Glutamatergic neuron (in vitro differentiated cells): ENCODE measurements at places on chromosomes 11 and 22.
A peak's percentile ranks its signal among the peaks of the same experiment; 100 is the strongest.

GRCh38 chr11:69297787-69298266 lies 3.9 kb downstream of the MYEOV start:
- no peak for DNase-seq

DNA sequence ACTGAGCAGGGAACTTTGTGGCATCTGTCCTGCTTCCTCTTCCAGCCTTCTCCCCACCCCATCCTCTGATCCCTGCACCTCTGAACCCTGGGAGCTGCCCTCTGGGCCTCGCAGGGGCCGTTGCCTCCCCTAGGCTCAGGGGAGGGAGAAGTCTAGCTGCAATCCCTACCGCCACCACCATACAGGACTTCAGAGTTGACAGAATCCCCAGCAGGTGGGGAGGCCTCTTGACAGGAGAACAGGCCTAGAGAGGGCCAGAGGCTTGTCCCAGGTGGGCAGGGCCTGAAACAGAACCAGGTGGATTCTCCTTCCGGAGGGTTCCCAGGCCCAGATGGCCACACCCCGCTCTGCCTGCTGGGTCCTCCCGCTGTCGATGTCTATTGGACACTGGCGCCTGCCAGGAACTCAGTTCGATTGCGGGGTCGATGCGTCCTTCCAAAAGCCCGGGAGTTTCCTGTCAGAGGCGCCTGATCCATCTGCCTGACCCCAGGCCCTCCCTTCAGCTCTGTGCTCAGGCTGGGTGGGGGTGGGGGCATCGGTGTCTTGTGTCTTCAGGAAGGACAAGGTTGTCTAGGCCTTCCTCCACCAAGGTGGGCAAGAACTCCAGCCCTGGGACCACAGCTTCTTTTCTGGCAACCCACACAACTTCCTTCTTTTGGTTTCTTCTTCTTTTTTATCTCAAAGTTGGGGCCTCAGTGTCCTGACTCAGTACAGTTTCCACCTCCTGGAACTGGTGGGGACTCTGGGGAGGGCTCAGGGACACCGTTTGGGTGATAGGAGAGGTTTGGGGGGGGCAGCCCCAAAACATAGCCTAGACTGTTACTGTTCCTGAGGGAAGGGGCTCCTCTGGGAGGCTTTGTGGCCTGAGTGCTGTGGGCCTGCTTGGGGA lies 6.4 kb downstream of the STARD10 start:
- DNase-seq = no peak

DNA sequence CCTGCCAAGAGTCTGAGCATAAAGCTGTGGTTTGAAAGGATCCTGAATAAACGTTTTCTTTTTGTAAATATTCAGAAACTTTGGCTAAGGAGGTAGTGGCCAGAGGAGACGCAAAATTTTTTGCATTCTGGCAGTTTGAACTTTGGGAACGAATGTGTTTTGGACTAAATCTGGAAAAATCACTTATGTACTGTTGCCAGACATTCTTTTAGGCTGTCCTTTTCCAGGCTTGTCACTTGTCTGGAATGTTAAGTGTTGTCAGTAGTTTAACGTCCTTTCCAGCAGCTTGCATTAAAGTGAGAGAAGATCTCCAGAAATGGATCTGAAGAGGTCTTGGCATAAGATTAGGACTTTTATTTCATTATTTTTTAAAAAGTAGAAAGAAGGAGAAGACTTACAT lies 18.5 kb downstream of the SPECC1L start:
- DNase-seq = no peak

DNA sequence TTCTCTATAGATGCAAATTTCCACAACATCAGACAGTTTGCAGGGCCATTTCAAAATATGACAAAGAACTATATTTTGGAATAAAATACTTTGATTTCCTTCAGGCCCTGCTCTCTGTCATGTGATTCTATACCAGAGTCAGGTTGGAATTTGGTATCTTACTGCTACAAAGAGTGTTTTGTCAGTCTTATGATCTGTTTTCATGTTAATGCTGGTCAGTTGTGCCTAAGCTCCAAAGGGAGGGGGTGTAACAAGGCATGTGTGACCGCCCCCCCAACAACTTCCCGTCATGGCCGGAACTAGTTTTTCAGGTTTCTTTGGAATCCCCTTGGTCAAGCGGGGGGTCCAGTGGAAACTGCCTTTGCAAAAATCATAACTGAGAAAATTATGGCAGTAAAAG lies 15.1 kb downstream of the C11orf96 start:
- no peak for DNase-seq

DNA sequence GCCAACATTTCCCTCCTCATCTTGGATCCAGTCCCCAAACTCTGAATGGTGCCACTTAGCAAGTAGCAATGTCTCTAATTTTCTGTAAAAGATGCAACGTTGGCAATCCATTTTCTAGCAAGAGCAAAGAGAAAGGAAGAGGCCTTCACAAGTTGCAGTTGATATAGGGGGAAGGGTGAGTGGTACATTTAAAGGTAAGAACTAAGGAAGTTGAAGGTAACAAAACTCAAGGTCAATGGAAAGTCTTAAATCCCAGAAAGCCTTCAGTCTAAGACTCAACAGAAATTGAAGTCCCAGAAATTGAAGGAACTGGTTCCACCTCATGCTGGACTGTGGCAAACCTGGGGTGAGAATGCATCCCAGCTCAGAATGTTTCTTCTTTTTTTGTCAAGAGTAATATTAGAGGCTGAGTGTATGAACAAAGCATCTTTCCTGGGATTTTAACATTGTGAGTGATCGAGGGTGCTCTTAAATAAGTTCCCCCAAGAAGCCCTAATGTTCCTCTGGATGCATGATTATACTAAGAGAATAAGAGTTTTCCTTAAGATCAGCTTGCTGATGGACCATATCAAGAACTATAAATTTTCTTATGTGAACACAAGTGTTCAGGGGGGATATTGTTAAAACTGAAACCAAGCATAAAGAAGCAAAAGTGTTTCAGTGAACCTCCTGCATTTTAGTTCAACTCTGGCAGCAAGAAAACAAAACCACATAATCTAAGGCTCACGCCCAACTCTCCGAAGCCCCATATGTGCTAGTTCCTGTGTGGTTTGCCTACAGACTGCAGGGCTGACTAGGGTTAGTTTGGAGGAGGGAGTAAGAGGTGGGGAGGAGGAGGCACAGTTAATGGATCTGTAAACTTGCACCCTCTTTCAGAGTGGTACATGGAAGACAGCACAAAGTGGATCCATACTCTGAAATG lies at the start of gene GRAP2:
Gene GRAP2, plus strand, starts transcription at position 779 of the 922 bp plus-strand sequence. CDS start 46,023 bp downstream, outside the sequence.
- DNase-seq = no peak

- DNase-seq = no peak
These were observed 308.7 kb downstream of the DCDC1 start for GRCh38 chr11:31060880-31061279.

DNA sequence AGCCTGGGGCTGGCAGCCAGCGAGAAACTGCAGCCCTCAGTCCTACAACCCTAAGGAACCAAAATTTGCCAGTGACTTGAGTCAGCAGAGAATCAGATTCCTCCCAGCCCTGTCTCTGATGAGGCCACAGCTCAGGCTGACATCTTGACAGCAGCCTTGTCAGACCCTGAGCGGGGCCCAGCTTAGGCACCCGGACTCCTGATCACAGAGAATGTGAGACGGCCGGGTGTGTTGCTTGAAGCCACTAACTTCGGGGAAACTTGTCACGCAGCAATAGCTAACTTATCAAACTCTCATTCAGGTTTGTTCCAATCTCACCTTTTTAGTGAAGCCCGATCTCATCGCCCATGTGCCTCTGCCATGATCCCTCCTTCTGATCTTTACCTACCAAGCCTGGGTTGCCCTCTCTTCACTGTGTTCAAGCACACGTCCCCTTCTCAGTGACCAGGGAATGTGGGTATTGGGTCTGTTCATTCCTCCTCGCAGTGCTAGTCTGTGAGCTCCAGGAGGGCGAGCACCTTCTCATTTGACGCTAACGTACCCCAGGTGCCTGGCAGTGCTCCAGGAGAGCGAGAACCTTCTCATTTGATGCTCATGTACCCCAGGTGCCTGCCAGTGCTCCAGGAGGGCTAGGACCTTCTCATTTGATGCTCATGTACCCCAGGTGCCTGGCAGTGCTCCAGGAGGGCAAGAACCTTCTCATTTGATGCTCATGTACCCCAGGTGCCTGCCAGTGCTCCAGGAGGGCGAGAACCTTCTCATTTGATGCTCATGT lies 280.7 kb downstream of the BRD1 start:
- no peak for DNase-seq

GRCh38 chr11:71064702-71065515 lies 187.5 kb downstream of the SHANK2 start:
- no peak for DNase-seq

DNA sequence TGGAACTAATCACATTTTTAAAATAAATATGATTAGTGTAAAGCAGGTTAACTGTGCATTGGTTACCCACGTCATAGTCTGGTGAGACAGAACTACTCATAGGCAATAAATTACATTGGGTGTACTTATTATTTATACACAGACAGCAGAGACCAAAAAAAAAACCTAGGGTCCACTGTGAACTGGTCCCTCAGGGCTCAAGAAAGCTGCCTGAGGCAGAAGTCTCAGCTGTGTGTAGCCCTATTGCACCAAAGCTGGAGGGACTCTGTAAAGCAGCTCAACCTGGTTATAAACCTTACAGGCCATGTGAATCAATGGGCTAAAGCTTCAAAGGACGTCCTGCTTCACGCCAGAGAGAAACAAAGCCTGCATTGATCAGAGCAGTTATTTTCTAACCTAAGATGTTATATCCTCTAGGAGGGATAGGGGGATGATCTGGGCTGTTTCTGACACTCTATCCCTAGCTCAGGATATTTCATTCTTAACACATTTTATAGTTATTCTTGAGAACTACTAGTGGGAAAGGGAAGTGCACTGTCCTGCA lies 432.2 kb upstream of the ANO3 start:
- DNase-seq = peak; percentile 14

- DNase-seq = no peak
These were observed 891 bp downstream of the SAMM50 start for GRCh38 chr22:43955883-43956782.

GRCh38 chr22:33780531-33781136 lies 139.6 kb downstream of the LARGE1 start:
- DNase-seq = no peak

GRCh38 chr22:36435516-36436415 lies 45.7 kb downstream of the TXN2 start:
- DNase-seq = no peak

DNA sequence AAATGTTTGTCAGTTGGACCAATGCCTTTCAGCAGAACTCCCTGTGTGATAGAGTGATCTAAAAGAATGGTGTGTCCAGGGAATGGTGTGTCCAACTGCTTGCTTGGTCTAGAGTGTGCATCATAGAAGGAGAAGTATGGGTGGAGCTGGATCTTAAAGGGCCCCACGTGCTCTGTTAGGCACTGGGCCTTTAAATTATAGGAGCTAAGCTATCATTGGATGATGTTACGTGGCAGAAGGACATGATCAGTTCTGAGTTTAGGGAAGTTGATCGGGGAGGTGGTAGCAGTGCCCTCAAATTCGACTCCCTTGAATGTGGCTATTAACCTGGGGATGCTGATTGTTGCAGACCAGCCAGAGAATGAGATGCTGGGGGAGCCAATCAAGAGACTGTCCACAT lies 16.4 kb downstream of the STX3 start:
- DNase-seq = no peak

DNA sequence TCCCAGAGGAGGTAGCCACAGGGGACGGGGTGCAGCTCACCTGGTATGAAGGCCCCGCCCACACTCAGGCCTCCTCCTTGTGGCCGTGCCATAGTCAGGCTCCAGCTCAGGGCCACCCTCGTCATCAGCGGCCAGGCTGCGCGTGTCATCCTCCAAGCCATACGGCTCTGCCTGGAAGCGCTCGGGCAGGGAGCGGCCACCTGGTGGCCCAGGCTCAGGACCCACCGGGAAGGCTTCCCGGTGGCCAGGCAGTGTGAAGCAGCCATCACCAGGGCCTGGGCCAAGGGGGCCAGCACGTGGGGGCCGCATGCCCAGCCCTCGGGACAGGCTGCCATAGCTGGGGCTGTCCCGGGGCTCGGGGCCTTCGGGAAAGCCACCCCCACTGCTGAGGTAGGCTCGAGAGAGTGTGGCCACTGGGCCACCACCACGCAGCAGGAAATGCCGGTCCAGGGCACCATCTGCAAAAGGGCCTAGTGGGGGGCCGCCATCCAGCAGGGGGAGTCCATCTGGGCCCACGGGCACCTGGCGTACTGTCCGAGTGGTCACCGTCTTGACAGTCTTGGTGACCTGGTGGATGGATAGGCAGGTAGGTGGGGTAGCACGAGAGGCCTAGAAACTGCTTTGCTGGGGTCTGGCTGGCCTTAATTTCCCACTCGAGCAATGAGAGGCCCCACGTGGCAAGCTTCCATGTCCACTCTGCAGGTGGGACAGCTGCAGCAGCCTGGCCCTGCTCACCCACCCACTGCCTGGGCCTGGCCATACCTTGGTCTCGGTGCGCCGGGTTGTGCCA lies 35.3 kb downstream of the ARVCF start:
- no peak for DNase-seq

DNA sequence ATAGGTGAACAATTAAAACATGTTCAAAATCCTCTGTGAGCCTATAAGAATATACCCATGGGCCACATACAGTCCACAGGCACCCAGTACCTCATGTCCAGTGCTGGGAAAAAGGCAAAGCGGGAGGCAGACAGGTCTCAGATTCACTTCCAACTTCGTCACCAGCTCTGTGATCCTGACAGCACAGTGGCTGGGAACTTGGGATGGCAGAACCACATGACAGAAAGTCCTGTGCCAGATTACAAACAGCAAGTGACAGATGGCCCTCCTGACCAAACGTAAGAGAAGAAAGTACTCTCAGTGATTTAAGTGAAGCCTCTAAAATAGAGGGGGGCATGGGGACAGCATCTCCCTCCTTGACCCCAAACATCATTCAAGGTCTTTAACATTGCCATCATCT lies 5.8 kb downstream of the SLC1A2 start:
- no peak for DNase-seq

DNA sequence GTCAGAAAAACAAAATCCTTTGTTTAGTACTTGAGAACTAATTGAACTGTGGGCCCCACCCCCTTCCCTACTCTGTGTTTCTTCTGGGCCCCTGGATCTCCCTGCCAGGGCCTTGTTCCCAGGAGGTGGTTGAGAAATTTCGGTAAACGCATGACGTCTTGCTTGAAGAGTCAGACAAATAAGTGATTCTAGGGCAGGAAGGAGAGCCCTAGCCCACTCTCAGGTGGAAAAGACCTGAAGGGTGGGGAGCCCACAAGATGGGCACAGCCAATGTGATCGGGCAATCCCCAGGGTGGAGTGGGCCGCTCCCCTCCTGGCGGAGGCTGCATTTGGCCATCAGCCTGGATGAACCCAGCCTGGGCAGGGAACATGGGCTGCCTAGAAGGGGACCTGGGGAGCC lies 16.8 kb upstream of the P2RY2 start:
- peak; percentile 9 for DNase-seq

DNA sequence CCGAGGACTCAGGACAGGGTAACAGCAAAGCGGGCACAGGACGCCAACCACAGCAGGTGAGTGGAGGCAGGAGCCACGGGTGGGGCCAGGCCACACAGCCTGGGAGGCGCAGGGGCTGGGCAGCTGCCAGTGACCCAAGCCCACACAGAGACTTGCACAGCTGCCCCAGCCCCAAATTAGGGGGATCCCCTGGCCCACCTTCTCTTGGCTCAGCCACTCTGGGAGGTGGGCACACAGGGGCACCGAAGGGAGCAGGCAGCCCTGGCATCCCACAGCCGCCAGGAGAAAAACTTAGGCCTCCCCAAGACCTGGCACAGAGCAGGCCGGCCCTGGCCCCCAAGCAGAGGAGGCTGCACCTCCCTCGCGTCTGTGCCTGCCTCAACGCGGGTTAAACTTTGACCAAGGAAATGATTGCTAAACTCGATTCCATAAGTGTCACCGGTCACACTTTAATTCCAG lies at the start of gene SLC22A12:
Gene SLC22A12, plus strand, starts transcription at position 458 of the 459 bp plus-strand sequence. CDS start 337 bp downstream, outside the sequence.
- no peak for DNase-seq
